ENCODE measurements at places on chromosomes 2 and 18.

GRCh38 chr2:95319481-95320343 is 22.6 kb downstream of the KCNIP3 start:
- DNase-seq, result no peak

DNA sequence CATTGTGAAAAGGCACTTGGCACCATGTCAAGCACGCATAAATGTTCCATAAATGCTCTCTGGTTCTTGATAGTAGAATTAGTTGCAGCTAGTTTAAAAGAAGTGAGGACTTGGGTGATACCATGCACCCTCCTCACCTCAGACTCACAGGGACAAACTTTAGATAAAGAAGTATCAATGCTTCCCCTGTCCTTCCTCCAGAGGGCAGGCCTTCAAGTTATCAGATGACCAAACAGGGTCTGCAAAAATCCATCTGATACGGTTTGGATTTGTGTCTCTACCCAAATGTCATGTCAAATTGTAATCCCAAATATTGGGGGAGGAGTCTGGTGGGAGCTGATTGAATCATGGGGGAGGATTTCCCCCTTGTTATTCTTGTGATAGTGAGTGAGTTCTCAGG is 54.1 kb downstream of the C1QL2 start:
- DNase-seq, result no peak

DNA sequence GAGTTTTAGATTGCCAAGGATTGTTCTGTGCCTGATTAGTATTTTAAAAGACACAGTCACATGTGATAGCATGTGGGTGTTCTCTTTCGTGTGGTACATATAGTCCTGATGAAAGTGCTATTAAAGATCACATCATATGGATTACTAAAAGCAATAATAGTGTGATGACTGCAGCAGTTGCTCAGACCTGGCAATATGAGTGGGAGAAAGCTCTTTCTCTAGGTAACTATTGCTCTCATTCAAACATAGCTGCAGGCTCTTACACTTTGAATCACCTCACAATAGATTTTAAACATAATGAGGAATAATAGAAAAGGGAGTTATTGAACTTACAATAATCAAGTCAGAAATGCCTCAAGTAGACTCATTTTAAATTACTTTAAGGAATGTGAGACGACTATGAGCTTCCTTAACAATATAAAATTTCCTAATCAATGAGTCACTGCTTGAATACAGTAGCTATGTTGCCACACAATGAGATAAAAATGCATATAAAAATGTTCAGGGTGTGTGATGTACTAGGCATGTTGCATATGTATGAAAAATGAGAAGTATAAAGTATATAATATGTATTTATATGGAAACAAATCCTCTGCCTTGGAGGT is 452.1 kb downstream of the TMX3 start:
- no peak for DNase-seq

DNA sequence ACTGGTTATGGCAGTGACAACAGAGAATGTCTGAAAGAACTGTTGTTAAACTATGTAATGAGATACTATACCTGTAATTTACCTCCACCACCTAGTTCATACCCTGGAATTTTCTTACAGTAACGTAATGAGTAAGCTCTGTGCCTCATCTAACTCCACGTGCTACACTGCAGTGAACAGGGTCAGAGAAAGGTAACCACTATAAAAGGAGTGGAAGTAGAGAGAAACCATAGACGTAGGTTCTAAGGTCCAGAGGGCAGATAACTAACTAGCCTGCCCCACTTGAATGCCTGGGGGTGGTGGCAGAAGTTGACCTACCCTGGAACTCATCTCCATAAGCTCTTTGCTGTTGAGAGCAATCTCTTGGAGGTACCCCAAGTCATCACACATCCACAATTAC is 32.0 kb upstream of the B4GALT6 start:
- DNase-seq, result no peak

Measured in brain (organoid and tissue), 16 donors.